ENCODE measurements at places on chromosomes 2 and 18. TPM values are rescaled to one million over a fixed set of nuclear protein-coding genes. Genes with fewer than 3 reads are reported as not detected.

- H3K27me3 ChIP-seq: no peaks in the 10 kb centered on the region
- no peak overlapping the region for H3K27ac ChIP-seq
- no peaks in the 10 kb centered on the region for H3K36me3 ChIP-seq
- H3K4me3 ChIP-seq: no peak overlapping the region
Measured at GRCh38 chr2:57674025-57674424, 372.6 kb upstream of the VRK2 start.

- peaks cover 22% of the 10 kb centered on the region for H3K4me1 ChIP-seq
- H3K36me3 ChIP-seq: no peaks in the 10 kb centered on the region
- H3K27me3 ChIP-seq: no peaks in the 10 kb centered on the region
- H3K4me3 ChIP-seq: no peak overlapping the region
Measured at GRCh38 chr2:55966401-55967118, 43.0 kb upstream of the EFEMP1 start.

DNA sequence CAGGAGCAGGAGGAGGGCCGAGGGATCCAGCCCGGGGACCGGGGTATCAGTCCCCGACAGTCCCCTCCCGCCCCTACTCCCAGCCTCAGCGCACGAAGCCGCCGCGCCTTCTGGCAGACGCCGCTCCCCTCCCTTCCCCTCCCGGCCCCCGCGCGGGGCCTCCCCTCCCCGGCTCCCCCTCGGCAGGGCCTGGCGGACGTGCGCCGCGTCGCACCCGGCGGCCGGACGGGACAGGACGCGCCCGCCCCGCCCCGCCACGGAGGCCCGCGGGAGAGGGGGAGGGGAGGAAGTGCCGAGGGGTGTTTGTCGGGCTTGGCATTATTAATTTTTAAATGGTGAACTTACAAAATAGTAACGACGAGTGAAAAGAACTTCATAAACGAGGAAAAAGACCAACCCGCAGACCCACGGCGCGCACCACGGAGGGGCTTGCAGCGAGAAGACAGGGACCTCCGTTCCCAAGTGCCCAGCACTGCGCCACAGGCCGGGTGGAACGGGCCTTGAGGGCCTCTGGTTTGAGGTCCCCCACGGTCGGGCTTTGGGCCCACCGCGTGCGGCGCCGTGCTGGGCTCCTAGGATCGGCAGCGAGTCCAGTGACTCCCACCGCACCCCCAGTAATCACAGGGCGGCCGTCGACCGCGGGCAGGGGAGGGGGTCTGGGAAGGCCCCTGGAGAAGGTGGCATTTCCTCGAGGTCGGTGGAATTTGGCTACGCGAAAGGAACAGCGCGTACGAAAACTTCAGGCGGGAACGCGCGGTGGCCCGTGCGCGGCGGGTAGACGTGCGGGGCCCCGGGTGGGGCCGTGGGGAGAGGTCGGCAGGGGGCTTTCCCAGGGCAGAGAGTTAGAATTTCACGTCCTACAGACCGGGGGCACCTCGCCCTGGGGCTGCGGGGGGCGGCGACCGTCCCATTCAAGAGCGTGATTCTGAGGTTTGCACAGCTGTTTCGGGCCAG, 954 bp upstream of the CTDSP1 start:
- H3K27ac ChIP-seq: peak overlapping the region; percentile 97
- H3K36me3 ChIP-seq: 0 out of 2 replicates have a peak, but pooled peaks cover 3% of the 10 kb centered on the region
- H3K4me3 ChIP-seq: peak overlapping the region; percentile 95
- H3K27me3 ChIP-seq: no peaks in the 10 kb centered on the region
- H3K4me1 ChIP-seq: peaks cover 13% of the 10 kb centered on the region

Gene MAP3K19
- total RNA-seq: not detected

DNA sequence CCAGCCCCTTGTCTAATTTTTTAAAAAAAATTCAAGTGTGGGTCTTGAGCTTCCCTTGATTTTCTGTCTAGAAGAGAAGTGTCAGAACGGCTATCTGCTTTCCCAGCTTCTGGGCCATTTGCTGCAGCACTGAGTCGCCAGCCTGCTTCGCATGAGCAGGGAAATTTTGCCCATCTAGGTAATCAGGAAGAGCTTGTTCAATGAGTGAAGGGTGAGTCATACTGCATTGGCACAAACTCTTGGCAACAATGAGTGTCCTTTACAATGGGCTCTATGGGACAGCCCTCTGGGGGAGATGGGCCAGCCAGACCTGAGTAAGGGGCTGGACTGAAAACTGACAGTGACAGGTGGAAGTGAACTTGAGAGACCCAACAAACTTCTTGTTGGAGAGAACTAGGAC, 2.4 kb upstream of the RNF144A start:
- peak; percentile 54 for DNase-seq
- peaks cover 3% of the 10 kb centered on the region for H3K27me3 ChIP-seq
- no peak overlapping the region for H3K27ac ChIP-seq
- no peaks in the 10 kb centered on the region for H3K4me1 ChIP-seq
- H3K4me3 ChIP-seq: no peak overlapping the region

DNA sequence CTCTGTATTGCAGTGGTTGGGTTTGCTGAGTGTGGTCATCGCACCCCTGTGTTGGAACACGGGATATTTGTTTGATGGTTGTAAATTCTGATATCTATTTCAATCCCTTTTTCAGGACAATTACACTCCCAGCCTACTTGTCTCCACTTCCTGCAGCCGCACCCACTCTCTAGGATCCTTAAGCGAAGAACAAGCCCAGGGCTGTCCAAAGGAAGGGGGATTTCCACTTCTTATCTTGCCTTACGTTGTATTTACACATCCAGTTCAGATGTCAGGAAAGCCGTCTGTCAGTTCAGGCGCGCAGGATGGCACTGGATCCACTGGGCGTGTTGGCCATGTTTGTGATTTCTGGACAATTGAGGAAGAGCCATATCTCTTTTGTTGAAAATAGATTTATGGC, 834.5 kb upstream of the SALL3 start:
- H3K27me3 ChIP-seq: no peaks in the 10 kb centered on the region
- DNase-seq: no peak
- H3K27ac ChIP-seq: no peak overlapping the region
- no peak overlapping the region for H3K4me3 ChIP-seq
- no peaks in the 10 kb centered on the region for H3K4me1 ChIP-seq

DNA sequence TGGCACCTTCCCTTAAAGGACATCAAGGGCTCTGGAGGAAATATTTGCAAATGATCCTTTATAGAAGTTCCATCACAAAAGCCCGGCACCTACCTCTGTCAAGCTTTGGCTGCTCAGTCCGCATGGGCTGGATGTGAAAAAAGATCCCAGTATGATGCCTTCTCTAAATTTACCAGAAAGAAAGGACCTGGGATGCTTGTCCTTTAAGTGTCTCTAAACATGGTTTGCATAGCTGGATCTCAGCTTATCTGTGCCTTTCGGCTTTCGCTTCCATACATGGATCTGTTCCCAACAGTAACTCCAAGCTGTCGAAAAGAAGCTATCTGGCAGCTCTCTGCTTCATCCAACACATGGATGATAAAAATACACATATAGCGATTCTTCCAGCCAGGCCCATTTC, 60.4 kb upstream of the SLC8A1 start:
- peak overlapping the region; percentile 43 for H3K27ac ChIP-seq
- no peaks in the 10 kb centered on the region for H3K27me3 ChIP-seq
- peaks cover 15% of the 10 kb centered on the region for H3K4me1 ChIP-seq
- no peaks in the 10 kb centered on the region for H3K36me3 ChIP-seq
- DNase-seq: no peak
